Islet precursor cell (in vitro differentiated cells): ENCODE measurements at places on chromosomes 7 and 10.

DNA sequence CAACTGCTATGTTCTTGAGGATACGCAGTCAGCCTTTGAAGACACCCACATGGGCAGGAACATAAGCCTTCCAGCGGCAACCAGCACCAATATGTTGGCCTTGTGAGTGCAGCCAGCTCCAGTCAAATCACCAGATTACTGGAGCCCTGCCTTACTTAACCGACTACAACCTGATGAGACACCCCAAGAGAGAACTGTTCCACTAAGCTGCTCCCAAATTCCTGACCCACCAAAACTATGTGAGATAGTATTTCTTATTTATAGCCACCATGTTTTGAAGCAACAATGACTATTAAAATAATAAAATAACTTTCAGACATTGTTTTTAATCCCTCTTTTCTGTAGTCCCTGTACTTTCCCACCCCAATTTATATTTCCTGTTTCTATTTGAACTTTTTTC, 179.6 kb downstream of the ADK start:
- DNase-seq: no peak

- peak; percentile 99 for DNase-seq
These were observed 30.2 kb upstream of the ANKRD2 start for GRCh38 chr10:97542169-97543024.

DNA sequence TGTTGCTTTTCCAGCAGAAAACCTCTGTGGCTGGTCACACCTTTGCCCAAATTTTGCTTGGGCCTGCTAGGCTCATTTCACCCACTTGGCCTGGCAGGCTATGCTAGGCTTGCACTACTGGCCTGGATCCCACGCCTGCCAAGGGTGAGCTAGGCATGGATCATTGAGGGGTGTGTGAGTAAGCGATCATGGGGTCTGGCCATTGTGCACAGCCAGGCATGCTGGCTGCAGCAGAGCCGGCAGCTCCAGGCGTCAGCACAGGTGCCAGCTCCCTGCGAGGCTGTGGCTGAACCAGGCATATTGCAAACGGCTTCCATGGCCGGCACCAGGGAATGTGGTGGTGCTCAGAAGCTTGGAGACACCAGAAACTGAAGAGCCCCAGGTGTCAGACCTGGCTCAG, 19.2 kb downstream of the CFAP70 start:
- DNase-seq: no peak

DNA sequence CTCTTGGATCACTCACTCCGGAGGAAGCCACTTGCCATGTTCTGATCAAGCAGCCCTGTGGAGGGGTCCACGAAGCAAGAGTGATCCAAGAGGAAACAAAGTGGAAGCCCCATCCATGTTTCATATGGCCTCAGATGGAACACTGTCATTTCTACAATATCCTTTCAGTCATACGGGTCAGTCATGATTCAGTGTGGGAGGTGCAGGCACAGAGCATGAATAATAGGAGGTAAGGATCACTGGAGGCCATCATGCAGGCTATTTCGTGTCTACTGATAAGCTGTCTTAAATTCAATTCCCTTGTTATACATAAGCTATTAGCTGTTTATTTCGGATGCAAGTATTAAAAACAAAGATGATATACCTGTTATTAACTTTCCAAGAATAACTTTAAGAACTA, 36.8 kb downstream of the VPS41 start:
- DNase-seq: no peak

DNA sequence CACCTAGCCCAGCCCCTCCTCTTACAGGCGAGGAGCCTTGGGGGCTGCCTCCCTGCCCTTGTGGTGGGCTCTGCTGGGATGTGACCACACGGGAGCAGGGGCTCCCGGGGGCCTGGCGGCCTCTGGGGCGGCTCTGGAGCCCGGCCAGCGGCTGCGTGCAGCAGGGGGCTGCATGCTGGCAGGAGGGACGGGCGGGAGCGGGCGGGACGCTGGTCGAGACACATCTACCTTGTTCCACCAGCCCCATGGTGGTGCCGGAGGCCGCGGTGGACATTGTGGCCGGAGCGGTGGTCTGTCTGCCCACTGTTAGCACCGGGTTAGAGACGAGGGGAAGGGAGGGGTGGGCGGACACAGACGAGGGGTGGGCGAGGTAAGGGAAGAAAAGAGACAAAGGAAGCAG, 38.6 kb downstream of the YKT6 start:
- DNase-seq: no peak

GRCh38 chr7:13641714-13642113, 347.8 kb downstream of the ETV1 start:
- DNase-seq: no peak

DNA sequence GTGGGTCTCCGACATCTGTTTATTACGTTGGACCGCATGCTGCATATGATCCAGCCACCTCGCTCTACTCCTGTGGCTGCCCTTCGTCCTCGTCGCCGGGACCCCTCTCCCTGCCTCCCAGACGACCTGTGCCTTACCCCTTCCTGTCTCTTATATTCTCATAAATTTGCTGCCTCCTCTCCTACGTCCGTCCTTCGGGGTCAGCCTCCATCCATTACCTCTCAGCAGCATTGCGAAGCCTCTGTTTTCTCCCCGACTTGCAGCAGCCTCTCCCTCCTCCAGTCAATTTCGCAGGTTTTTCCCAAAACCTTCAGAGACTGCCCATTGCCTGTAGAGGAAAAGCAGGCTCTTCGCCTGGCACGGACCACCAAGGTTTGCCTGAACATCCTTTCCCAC, 39.4 kb upstream of the LEP start:
- DNase-seq: no peak
